SK-N-MC (cell line): ENCODE measurements at places on chromosomes 2 and 18.
A peak's percentile ranks its signal among the peaks of the same experiment; 100 is the strongest.

GRCh38 chr2:154704991-154705390 lies 6.5 kb downstream of the KCNJ3 start:
- DNase-seq: no peak

DNA sequence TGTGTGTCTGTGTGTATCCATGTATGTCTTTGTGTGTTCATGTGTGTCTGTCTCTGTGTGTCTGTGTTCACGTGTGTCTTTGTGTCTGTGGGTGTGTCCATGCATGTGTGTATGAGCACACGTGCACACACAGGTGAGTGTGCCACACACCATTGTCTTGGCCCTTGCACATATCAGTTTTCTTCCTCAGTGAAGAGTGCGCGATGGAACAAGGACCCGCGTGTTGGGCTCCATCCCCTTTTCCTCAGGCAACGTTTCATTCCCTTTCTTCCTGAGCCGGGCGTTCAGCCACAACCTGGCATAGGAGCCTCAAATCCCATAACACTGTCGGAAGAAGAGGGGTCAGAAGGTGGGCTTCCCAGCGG lies 74.3 kb downstream of the PTGR3 start:
- no peak for DNase-seq

- no peak for DNase-seq
These were observed 656.9 kb downstream of the EPHA4 start for GRCh38 chr2:220915092-220915623.

- no peak for DNase-seq
These were observed 394.8 kb upstream of the ATP5MC3 start for GRCh38 chr2:175576270-175576669.

- DNase-seq: no peak
These were observed 799 bp upstream of the KIF1A start for GRCh38 chr2:240820607-240821428.

- DNase-seq: no peak
These were observed 289.5 kb upstream of the SLC14A2 start for GRCh38 chr18:45325778-45326177.

DNA sequence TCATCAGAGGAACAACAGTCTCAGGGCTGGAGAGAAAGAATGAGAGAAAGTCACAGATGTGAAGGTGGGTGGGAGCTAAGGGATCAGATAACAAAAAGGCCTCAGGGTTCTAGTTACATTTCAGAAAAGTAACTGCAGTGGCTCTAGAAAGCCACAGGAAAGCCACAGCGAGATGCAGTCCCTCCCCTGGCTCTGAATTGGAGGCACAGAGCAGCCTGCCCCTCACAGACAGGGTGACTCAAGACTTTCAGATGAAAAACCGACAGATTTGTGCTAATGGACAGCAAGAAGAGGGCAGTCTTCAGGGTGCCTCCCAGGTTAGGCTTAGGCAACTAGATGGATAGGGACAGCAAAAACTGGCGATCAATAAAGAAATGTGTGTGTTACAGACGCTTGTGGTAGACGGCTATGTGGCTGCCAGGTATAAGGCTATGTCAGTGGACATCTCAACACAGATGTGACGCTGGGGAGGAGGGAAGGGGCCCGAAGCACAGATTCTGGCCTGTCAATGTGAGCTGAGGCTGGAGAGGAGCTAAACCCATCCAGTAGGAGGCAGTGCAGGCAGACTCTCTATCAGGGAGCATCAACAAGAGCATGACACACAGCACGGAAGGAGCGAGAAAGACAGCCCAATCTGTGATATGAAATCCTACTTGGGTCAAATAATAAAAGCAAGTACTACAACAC lies 26.2 kb downstream of the UNC50 start:
- DNase-seq: no peak

DNA sequence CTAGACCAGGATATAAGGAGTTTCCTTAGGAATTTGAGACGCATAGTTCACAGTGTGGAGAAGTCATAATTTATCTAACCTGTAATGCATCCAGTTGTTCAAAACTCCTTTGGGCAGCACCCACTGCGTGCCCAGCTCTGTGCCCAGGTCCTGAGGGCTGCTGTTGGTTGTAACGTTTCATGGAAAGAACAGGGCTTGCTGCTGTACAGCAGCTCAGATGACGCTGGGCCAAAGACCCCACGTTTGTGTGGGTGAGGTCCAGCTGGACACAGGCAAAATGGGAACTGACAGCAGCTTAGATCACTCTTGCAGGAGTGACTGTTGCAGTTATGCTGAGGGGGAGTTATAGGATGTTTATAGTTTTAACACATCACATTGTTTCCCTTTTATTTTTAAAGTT lies 30.0 kb upstream of the HS6ST1 start:
- no peak for DNase-seq

GRCh38 chr2:236446521-236446920 lies 123.1 kb upstream of the ACKR3 start:
- no peak for DNase-seq

GRCh38 chr2:12776521-12776961 lies 59.8 kb downstream of the TRIB2 start:
- no peak for DNase-seq

DNA sequence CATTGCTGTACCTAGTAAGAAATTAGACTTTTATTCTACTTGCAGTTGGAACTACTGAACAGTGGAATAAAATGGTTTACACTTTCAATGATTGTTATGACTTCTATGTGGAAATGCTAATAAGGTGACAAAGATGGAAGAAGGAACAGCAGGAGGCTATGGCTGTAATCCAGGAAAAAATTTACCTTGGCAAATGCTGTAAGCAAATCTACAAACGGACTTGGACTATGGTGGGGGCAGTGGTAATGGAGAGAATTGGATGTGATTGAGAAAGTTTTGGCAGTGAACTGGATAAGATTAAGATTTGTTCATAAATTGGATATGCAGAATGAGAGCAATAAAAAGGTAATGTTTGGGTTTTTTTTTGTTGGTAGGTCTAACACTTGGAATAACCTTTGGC lies 111.0 kb upstream of the ERBB4 start:
- no peak for DNase-seq

- DNase-seq: no peak
These were observed 9.8 kb downstream of the KCTD1 start for GRCh38 chr18:26538524-26538923.

GRCh38 chr2:149399934-149400615 lies 69.7 kb downstream of the LYPD6 start:
- DNase-seq: no peak

GRCh38 chr2:11829947-11830707 lies 83.7 kb downstream of the LPIN1 start:
- peak; percentile 98 for DNase-seq

DNA sequence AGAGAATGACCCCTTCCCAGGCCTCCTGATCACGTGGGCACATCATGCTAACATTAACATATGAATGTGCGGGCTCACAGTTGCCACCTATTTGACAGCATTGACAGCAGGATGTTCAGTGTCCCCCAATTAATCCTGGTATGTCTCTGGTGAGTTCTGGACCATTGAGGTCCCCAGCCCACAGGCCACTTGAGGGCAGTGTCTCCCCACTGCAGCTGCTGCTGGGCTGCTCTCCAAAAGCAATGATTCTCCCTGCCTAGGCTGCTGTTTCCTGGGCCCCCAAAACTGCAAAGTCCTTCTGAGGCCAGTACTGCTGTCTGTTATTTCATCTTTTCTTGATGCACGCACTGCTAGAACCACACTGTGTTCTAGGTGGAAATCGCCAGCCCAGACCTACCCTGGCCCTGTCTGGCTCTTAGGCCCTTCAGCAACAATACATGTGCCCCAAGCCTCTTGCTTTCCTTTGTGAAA lies 52.7 kb upstream of the MAPK4 start:
- DNase-seq: no peak

GRCh38 chr2:205543262-205543843 lies 138.9 kb upstream of the NRP2 start:
- DNase-seq: no peak

GRCh38 chr2:26529406-26530239 lies 51.7 kb upstream of the OTOF start:
- no peak for DNase-seq

GRCh38 chr18:35042389-35043071 lies 1.3 kb downstream of the MAPRE2 start:
- no peak for DNase-seq

DNA sequence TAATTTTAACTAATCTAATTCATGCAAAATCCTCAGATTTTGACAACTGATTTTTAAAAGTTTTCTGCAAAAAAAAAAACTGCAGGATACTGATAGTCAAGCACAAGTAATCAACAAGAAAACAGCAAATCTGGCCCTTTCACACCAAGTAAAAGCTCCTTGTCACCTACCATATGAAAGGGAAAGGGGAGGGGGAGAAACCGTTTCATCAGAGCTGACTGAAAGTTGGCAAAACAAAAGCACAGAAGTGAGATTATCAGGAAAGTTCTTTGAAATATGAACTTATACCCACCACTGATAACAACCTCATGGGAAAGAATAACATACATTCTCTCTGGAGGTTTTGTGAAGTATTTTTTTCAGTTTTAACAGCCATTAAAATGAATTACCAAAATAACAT lies 38.7 kb downstream of the ZNF521 start:
- DNase-seq: no peak
